ENCODE measurements at places on chromosomes 7 and 10.

DNA sequence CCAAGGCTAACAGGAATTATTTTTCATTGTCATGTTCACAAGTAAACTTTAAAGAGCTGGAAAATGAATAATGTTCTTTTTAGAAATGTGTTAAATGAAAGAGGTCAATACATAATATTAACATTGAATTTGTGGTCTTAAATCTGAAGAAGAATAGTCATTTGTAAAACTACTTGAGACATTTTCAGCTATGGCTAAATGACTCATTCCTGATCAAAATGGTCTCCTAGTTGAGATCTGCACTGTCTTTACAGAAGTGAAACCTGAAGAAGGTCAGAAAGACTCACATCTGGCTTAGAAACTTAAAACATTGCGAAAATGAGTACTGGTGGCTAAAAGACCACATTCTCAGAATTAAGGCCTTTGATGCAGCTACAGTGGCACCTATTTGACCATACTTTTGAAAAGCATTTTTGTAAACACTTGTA is 5.9 kb downstream of the PIK3CG start:
- DNase-seq: no peak

- no peak for DNase-seq
These were observed 3.6 kb upstream of the GRID2IP start for GRCh38 chr7:6554848-6555247.

GRCh38 chr10:76997631-76998030 is 640.0 kb downstream of the KCNMA1 start:
- no peak for DNase-seq

DNA sequence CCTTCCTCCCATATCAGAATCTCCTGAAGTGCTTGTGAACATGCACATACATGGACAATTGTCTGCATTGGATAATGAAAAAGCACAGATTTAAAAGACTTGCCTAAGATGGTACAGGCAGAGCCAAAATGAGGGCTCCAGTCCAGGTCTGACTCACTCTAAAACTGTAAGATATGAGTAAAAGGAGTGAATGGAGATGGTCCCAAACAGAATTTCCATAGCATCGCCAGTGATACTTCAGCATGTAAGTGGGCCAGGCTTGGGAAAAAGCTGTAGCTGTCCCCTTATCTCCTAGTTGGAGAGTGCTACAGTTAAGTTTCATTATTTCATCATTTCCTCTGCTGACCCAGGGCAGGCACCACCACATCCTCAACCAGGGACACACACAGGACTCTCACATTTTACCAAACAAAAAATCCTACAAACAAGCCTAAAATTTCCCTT is 26.4 kb upstream of the IL6 start:
- no peak for DNase-seq

DNA sequence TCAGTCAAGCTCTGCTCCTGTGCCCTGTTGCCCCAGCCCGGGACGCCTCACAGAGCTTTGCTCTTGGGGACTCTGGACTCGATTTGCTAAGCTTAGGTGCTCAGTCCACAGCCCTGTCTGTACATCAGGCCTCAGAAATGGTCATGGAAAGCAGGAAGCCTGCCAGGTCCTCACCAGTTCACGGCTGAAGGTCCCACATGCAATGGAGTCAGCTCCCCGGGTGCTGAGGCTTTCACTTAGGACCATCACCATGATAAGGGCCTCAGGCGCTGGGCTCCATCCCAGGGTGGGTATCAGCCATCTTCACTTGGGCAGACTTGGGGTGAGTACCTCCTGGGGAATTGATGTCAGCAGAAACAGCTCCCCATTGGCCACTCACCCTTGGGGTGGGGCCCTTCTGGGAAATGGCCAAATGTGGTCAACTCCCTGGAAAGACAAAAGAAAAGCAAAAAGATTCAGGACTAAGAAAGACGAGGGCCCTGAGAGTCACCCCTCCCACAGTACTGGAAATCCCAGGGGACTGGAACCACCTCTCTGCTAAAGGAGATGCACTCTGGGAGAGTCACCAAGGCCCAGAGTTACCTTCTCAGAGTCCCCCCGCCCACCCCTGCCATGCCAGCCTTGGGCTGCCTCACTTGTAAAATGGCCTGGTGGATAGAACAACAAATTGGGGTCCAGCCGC is 37.6 kb downstream of the FAM53B start:
- DNase-seq: no peak

- peak; percentile 9 for DNase-seq
These were observed 16.9 kb downstream of the TCAF1 start for GRCh38 chr7:143884969-143885559.

DNA sequence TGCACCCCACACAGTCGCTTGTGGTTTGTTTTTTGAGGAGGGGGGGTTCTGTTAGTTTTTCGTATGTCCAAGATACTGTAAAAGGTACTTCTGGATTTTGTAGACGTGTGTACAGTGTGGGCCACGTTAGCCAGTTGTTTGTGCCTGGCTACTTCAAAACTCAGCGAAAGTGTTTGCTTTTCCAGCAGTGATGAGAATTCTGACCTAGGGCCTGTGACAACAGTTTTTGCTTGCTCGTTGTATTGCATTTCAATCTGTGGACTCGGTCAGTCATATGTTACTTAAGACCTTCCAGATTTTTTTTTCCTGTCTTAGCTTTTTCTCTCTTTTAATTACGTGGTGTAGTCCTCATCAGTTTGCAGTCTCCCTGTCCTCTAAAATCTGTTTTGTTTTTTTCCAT is 338.9 kb upstream of the GALNT17 start:
- DNase-seq: no peak

DNA sequence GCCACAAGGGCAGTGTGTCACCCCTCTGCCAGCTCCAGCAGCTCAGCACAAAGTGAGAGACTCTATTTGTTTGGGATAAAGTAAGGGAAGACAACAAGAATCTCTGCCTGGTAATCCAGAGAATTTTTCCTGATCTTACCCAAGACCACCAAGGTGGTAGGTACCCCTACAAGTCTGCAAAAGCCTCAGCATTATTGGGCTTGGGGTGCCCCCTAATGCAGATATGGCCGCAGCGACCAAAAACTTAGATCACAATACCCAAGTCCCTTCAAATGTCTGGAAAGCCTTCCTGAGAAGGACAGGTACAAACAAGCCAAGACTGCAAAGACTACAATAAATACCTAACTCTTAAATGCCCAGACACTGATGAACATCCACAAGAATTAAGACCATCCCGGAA is 22.4 kb upstream of the CUL1 start:
- no peak for DNase-seq

DNA sequence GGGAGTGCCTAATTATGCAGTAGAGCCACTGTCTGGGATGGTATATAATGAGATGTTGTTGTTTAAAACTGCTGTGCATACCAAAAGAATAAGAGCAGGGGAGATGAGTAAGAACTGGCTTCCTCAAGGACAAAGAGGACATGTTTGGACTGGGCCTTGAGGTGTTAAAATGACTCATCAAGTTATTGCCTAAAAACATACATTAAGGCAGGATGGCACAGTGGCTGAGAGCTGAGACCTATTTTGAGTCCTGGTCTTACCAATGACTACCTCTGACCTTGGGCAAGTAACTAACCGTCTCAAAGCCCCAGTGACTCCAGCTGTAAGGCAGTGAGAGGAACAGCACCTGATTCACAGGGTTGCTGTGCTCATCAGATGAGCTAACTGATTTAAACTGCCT is 71.1 kb downstream of the CFAP58 start:
- DNase-seq: no peak

DNA sequence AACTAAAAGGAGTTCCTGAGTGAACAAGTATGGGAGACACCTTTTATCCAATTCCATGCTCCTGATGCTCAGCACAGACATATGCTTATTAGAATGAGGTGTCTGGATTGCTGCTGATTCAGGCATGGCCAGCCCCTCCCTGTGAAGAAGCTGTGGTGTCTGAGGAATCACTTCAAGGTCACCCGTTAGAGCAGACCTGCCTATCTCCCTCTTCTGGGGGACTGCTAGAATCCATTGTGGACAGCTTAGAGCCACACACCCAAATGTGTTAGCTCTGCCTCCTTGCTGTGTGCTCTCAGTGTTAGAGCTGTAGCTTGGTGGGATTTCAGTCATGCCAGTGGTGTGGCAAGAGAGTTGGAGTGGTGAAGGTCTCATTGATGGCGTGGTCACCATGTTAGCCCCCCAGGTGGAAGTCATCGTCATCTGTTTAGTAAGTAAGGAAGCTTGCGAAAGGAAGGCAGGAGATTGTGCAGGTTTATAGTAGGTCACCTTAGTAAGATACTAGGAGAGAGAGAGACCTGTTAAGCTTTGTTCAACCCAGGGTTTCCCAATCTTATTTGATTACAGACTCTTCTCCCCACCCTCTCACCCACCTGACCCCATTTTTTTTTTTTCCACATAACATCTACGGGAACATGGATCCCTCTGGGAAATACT is 12.8 kb downstream of the PRXL2A start:
- no peak for DNase-seq

- DNase-seq: no peak
These were observed 26.8 kb upstream of the CALCR start for GRCh38 chr7:93601363-93601762.

DNA sequence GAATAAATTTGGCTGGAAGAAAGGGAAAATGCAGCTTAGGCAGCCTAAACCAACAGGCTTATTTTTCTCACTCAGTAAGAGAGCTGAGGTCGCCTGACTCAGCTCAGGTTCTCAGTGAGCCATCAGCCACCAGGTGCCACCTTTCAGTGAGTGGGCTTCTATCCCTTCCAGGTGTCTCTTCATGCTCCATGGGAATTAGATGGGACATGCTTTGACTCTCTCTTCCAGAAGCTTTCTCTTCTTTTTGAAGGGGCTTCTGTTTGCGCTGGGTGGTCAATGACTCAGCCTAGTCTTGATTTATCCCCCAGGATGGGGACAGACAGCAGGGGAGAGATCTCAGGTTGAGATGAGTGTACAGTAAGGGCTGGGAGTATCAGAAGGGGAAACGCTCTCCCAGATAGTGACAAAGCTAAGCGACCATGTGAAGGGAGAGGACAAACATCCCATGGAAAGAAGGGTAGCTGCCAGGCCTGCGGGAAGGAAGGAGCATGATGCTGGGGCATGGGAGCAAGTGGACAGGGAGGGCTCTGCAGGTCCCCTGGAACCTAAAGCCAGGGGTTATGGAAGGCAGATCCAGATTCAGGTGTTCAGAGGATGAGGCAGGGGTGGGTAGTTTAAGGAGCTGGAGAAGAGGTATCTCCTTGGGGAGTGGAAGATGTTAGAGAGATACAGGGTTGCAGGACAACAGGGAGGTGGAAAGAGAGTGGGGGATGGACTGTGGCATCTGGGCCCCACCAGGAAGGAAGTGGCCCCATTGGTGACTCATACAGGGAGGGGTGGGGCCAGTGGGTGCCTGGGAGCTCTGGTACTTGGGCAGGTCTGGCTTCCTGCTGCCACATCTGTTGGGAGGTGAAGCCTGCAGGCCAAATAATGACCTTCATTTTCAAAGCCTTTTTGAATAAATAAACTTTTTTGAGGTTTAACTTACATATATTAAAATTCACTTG is 32.5 kb downstream of the OGDH start:
- DNase-seq: peak; percentile 65

DNA sequence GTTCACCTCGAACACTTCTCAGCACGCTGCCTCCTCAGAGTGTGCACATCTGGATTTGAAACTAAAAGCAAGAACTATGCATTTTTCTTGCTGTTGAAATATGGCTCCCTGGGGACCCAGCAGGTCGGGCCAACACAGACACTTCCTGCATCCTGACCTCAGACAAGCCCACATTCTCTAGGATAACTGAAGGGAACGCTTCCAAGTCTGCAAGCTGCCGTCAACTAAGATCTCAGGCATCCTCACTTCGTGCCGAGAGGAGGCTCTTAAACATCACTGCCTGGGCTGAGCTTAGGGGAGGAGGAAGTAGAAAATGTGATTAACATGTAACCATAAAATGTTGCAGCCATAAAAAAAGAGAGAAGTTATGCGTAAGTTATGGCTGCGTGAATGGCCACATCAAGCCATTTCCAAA is 65.5 kb downstream of the PYROXD2 start:
- no peak for DNase-seq

DNA sequence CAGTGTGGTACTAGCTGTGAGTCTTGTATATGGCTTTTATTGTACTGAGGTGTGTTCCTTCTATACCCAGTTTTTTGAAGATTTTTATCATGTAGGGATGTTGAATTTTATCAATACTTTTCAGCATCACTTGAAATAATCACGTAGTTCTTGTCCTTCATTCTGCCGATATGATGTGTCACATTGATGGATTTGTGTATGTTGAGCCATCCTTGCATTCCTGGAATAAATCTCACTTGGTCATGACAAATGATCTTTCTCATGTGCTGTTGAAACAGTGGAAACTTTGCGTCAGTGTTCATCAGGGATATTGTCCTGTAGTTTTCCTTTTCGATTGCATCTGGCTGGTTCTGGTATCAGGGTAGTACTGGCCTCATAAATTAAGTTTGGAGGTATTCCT is 7.1 kb upstream of the PRKAR1B start:
- no peak for DNase-seq

GRCh38 chr10:61110188-61110844 is 166.3 kb upstream of the RHOBTB1 start:
- no peak for DNase-seq

DNA sequence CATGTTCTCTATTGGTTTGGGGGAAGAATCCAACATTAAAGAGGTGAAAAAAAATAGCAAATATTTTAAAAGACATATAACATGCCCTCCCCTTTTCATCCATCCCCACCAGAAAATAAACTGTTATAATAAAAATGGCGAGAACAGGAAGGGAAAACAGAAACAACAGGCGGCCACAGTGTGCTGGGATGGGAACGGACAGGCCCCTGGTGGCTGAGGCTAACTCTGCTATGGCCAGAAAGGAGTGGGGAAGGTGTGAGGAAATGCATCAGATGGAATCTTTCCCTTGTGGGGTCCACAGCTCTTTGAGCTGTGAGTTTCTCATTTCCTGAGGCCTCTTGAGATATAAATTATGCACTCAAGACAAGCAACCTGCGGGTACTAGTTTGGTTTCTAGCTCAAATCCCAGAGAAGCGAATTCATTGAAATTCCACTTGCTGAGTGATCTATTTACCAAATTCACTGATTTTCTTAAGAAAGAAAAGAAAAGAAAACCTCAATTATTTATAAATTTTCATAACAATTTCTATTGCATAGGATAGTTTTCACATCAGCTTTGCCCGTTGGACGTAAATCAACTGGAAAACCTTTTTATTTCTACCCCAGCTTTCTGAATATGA is 139.5 kb downstream of the BMPER start:
- DNase-seq: no peak

Data from stimulated activated CD4-positive, alpha-beta T cell treated with anti-CD3 and anti-CD28 coated beads, TNF-alpha, amount 100 ng/mL, for 24 hours (primary cell).